ENCODE measurements at places on chromosomes 7 and 10.

DNA sequence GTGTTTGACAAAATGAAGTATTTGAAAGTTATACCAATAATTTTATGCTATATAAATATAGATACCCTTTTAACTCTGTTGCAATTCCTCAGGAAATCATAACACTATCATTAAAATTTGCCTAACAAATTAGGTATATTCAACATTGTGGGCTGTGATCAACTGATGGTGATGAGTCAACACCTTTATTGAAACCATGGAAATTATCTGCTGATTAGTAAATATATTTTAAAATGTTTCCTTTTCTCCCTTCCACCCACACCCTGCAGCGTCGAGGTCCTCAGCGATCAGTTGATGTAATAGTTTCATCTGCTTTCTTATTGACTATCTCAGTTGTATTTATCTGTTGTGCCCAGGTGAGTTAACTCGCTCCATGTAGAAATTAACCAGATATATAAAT lies 143.9 kb downstream of the PHTF2 start:
- no peak for DNase-seq

- DNase-seq = no peak
Measured at GRCh38 chr7:128066395-128066794, 35.2 kb upstream of the LRRC4 start.

GRCh38 chr7:112400141-112400540 lies 50.1 kb upstream of the IFRD1 start:
- no peak for DNase-seq

GRCh38 chr7:22635349-22635748 lies 91.7 kb upstream of the IL6 start:
- DNase-seq = no peak

GRCh38 chr10:66575251-66575855 lies 350.5 kb upstream of the LRRTM3 start:
- no peak for DNase-seq

DNA sequence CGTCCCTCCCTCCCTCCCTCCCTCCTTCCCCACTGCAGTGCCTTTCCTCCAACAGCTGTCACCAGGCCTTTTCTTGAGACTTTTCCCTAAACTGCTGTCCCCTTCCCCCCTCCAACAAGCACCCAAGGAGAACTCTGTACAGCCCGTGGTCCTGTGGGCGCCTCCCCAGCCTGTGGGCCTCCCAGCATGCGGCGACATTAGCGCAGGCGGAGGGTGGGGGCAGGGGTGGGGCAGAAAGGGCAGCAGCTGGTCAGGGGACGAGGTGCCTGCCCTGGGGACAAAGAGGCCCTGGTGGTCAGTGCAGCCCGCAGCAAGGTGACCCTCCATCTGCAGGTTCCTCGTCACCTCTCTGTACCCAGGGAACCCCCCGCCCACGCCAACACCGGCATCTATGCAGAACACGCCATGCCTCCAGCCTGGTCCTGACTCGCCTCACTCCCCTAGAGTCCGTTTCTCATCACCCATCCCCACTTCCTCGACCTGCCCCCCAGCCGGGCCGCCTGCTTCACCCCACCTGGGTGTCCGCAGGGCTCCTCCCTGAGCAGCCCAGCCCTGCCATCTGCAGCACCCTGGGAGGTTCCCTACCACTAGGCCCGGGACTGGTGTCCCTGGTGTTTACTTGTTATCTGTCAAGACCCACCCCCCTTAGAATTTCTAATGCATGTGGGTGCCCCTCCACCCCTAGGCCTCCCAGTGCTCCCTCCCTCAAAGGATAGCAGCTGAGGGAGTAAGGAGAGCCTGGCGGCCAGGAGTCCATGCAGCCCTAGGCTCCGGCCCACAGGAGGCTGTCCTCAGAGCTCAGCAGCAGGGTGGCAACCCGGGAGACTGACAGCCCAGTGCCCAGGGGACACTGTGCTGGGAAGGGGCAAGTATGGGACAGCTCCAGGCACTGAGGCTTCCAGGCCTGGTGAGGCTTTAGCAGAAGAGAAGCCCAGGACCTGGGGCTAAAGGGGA lies 147.8 kb downstream of the ARHGAP22 start:
- no peak for DNase-seq

GRCh38 chr10:48501226-48501625 lies 103.6 kb downstream of the ARHGAP22 start:
- no peak for DNase-seq

- DNase-seq = no peak
Measured at GRCh38 chr10:133564816-133565215, 567 bp downstream of the SYCE1 start.

DNA sequence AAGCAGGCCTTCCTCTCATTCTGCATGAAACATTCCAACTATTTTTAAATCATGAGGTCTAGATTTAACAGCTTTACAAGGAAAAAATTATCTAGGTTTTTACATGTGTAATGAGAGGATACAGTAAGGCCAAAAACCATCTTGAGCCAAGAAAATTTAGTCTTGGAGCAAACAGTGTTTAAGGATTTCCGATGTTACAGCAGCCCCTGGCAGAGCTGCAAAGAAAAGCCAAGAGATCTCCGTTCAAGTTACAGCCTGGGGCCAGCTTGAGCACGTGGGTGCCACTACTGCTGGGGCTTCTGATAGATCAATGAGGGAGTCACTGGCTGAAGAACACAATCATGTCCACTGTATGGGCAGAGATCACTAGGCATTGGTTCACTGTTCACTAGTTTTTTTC lies 156.2 kb downstream of the EVX1 start:
- no peak for DNase-seq

GRCh38 chr10:110414548-110415309 lies 83.0 kb upstream of the DUSP5 start:
- DNase-seq = peak; percentile 74

- no peak for DNase-seq
Measured at GRCh38 chr7:129434675-129435318, 565 bp downstream of the STRIP2 start.

DNA sequence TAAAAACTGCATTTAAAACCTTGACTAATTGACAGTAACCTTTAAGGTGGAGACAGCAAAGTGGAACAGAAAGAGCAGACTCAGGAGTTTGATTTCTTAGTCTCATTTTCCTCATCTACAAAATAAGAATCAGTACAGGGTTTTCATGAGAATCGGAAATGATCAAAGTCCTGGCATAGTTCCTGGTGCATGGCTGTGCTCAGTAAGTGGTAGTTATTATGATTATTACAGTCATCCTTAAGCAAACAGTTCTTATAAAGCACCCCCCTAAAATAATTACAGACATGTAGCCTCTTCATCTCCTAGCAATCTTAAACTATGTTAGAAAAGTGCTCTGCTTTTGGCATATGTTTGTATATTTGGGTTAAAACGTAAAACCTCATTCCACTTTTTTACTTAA lies 18.0 kb downstream of the NEBL start:
- DNase-seq = no peak

GRCh38 chr10:77409697-77410471 lies 227.7 kb downstream of the KCNMA1 start:
- DNase-seq = no peak

Measured in stimulated activated CD4-positive, alpha-beta T cell treated with anti-CD3 and anti-CD28 coated beads, TNF-alpha, amount 100 ng/mL, for 24 hours (primary cell).